ENCODE measurements at places on chromosomes 1 and 21.

DNA sequence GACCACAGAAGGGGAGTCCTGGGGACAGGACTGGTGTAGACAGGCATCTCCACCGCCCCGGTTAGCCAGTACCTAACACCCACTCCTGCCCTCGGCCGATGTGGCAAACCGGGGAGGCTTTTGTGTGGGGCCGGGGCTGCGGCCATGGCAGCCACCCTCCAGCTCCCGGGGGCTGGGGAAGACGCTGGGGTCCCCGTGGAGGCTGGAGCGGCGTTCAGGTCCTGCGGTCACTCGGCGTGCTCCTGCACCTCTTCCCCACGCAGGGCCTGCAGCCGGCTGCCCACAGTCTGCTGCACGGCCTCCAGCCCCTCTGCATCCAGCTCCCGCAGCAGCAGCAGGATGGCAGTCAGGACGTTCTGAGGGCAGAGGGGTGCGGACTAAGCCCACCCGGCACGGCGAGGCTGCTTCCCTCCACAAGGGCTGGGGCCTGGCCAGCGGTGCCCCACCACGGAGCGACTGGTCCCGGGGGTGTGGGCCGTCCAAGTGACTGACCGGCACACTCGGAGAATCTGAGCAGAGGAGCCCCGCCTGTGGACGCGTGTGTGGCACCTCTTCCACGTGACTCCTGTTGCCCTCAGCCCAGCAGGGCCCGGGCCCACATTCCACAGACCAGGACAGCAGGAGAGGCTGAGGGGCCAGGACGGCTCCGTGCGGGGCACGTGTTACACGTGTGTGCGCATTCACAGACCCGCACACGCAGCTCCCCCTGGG is 9.1 kb downstream of the CFAP410 start:
- no peak for DNase-seq

DNA sequence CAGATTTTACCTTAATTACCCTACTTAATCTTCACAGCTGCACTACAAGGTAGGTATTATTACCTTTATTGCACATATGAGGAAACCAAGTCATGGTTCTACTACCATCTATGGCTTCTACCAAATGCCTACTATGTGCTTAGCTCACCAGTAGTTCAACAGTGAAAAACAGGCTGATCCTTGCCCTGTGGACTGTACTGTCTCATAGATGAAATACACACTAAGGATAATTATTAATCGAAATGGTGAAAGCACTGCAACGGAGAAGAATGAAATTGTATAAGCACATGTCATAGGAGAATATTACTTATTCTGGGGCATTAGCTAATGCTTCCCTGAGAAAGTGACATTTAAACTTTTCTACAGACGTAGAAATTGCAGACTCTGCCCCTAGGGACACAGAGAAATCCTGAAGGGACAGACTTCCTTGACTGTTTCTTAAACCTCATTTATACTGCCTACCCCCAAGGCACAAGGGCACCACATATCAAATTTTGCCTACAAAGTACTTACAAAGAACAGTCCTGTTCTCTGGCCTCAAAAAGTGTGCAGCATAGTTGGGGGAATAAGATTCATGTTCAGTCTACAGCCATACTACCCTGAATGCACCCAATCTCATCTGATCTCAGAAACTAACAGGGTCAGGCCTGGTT is 148.4 kb upstream of the ZC3H11B start:
- no peak for DNase-seq

- DNase-seq = no peak
Observed at GRCh38 chr1:64073705-64074104, 129.7 kb upstream of the UBE2U start.

DNA sequence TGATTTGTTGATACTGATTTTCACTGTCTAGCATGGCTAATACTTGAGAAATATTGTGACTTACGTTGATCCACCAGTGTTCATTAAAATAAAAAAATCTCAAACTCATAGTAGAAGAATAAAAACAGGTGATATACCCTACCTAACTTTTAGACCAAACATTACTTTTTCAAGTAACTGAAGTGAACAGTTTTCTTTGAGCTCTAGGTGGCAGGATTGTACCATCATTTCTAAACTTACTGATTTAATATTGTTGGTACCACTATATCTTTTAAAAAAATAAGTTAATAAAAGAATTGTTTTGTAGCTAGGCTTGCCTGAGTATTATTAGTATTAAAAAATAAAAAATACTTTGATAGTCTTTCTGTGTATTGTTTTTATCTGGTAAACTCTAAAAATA is 21.5 kb downstream of the CDC73 start:
- DNase-seq = no peak

GRCh38 chr1:155892796-155893195 is 18.4 kb downstream of the RIT1 start:
- no peak for DNase-seq

DNA sequence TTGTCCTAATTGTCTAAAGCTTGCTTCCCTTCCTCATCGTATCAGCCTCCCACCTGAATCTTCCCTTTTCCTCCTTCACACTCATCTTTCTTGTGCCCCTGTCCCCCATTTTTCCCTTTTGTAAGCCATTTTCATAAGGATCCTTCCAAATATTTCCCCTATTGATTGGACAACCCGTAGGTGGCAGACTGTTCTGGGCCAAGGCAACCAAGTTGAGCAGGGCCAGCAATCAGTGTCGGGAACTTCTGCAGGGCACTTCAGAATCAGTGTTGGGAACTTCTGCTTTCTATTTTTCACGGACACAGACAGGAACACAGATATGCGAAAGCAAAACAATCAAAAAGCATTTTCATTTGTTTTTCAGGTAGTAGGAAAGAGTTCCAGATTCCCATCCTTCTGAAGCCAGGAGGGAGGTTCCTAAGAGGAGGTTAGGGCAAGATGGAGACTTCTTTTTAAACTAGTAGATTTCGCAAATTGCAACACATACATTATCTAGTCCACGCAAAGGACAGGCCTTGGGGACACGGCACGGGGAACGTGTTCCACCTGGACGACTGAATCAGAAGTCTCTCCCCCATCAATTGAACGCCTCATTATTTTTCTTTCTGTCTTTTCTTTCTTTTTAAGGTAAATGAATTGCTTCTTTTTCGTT is 691 bp upstream of the MPZL1 start:
- no peak for DNase-seq
